IMR-90 (cell line): ENCODE measurements at places on chromosomes 5 and 9. TPM values are rescaled to one million over a fixed set of nuclear protein-coding genes. Genes with fewer than 3 reads are reported as not detected.

GRCh38 chr9:4936277-4936676, 48.8 kb upstream of the JAK2 start:
- DNase-seq: no peak

DNA sequence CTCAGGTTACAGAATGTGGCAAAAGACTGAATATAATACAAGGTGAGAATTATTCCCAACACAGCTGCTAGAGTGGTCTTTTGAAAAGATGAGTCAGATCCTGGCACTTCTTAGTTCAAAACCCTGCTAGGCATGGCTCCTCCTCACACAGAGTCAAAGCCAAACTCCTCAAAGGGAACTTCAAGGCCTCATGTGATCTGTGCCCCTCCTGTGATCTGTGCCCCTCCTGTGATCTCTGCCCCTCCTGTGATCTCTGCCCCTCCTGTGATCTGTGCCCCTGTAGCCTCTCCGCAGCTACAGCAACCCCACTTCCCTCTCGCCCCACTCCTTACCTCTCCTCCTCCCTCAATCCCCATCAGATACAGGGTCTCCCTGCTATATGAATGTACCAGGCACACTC, 525.5 kb upstream of the CCNG1 start:
- no peak for DNase-seq

GRCh38 chr9:29751226-29751625, 2177.9 kb upstream of the C9orf72 start:
- no peak for DNase-seq

MYO10 gene
- 93.0 and 115 TPM in 2 replicates for total RNA-seq

PCDHGA11 gene
- total RNA-seq: 5.4 and 5.8 TPM in 2 replicates

- DNase-seq: no peak
Observed at GRCh38 chr9:6811436-6811835, 53.7 kb downstream of the KDM4C start.

DNA sequence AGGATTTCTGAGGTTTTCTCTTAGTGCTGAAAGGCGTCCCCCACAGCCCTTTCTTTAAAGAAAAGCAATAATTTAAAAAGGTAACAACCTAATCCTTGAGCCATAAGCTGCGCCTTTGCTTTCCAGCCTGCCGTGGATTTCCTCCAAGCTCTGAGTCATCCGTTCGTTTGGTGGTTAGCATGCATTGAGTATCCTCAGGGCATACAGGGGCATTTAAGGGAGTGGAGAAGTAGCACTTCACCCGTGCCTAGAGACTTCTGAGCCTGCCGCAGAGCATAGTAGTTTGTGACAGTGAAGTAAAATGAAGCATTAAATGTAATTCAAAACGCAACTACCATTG, 892 bp upstream of the TNC start:
- peak; percentile 93 for DNase-seq

IER5L gene
- 12.5 and 14.4 TPM in 2 replicates for total RNA-seq
